ENCODE measurements at places on chromosomes 2 and 18.
A peak's percentile ranks its signal among the peaks of the same experiment; 100 is the strongest.

- peak; percentile 77 for DNase-seq
Observed at GRCh38 chr2:236550701-236551465, 18.7 kb upstream of the ACKR3 start.

DNA sequence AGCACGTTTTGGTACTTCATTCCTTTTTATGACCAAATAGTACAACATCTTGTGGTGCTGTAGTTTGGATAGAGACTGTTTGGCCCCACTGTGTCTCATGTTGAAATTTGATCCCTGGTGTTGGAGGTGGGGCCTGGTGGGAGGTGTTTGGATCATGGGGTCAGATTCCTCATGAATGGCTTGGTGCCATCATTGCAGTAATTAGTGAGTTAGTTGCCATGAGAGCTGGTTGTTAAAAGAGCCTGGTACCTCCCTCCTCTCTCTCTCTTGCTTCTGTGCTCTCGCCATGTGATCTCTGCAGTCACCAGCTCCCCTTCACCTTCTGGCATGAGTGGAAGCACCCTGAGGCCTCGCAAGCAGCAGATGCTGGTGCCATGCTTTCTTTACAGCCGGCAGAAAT, 50.9 kb downstream of the NCAPH start:
- no peak for DNase-seq

DNA sequence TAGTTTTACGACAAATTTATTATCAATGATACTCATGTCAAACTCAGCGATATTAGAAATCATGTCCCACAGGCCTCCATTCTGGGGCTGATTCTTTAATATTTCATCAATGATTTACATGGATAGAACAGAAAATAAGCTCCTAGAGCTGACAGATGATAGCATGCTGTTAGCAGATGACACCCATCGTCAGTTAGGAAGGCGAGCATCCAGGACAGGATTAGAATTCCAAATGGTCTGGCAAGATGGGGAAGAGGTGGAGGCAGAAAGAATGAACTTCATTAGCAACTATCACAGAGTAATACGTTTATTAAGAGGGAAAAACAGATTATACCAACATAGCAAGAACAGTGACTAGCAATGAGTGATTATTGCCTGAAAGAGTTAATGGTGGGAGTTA, 46.2 kb upstream of the ACVR1 start:
- DNase-seq = no peak

DNA sequence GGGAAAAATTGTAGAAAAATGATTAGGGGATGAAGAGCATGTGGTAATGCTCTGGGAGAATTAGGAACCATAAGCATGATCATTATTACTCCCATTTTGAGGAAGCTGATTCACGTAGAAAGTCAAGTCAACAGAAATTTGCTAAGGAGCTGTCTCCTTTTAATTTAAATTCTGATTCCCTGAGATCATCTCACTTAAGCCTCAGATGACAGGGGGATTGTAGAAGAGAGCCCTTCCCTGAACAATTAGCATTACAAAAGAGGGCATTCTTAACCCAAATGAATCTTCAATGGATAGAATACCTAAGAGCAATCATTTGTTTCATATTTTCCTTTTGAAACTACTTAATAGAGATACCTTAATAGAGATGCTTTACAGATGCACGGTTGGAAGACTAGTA, 267.9 kb downstream of the NYAP2 start:
- no peak for DNase-seq

DNA sequence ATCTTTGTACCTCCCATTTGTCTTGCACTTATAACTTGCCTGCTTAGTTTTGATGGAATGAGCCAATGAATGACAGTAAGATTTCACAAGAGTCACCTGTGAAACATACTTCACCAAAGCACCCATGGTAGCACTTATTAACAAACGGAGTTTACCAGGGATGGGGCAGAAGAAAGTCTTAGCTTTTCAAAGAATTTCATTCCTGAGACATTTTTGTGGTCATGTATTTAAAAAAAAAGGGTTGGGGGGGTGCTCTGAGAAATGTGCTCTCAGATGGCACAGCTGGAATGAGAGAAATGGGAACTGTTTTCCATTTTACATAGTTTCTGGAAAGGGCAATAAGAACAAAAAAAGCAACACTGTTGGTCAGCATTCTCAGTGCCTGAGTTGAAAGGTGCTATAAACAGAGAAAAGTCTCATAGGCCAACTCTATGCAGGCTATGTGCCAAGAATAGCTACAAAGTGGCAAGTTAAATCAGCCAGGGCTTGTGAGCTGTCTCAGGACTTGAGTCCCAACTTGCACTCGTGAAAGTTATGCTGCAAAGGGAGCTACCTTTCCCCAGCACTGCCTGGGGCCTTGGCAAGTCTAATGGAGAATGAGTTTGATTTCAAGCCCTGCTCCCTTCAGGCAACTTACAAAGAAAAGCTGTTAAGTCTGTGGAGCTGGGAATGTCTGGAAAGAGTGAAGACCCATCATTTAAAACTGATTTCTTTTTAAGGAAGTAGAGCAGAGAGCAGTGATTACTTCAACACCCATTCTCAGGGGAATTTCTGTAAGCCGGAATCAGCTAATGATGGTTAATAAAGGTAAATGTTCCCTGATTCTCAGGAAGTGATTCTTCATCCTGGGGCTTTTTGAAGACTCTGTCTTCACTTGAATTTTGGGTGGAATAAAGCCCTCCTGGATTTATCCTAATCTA, 170.6 kb downstream of the SLC8A1 start:
- no peak for DNase-seq

- DNase-seq = peak; percentile 72
Observed at GRCh38 chr2:191155608-191156071, 4.8 kb upstream of the STAT4 start.

DNA sequence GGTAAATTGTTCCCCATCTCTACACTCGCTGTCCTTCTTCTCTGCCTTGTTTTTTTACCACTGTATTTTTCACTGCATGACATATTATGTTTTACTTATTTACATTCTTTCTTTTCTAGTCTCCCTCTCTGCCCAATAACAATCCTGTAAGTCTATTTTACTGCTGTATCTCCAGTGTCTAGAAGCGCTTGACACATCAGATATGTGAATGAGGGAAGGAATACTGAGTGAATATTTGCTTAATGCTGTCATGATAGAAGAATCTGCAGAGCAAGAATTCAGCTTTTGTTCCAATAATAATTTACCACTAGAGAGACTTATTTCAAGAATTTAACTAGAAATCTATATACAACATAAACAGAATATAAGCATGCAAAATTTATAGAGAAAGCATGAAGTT, 99.5 kb downstream of the GALNT13 start:
- DNase-seq = no peak

GRCh38 chr2:162506706-162507105, 162.8 kb downstream of the GCA start:
- no peak for DNase-seq

Measured in common myeloid progenitor, CD34-positive (primary cell).